ENCODE measurements at places on chromosomes 16 and 17.

DNA sequence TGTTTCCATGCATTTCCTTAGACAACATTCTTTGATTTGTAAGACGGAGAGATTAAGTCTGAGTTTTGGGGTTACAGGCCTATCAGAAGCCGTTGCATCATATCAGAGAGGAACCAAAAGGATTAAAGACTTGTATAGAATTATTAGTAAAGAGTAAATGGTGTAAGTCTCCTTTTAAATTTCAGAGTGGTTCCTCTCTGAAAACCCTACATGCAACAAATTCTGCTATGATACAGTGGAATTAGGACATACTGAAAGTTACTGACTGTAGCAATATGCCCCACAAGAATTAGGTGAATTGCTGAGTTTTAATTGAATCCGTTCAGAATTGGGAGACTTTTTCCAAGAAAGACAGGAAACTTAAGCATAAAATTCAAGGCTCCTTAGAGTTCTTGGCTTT, 221.6 kb downstream of the FTO start:
- no peak for DNase-seq

- DNase-seq, result no peak
These were observed 15.6 kb upstream of the TRIM25 start for GRCh38 chr17:56929362-56929969.

- no peak for DNase-seq
These were observed 18.7 kb downstream of the PTRH2 start for GRCh38 chr17:59688496-59688895.

DNA sequence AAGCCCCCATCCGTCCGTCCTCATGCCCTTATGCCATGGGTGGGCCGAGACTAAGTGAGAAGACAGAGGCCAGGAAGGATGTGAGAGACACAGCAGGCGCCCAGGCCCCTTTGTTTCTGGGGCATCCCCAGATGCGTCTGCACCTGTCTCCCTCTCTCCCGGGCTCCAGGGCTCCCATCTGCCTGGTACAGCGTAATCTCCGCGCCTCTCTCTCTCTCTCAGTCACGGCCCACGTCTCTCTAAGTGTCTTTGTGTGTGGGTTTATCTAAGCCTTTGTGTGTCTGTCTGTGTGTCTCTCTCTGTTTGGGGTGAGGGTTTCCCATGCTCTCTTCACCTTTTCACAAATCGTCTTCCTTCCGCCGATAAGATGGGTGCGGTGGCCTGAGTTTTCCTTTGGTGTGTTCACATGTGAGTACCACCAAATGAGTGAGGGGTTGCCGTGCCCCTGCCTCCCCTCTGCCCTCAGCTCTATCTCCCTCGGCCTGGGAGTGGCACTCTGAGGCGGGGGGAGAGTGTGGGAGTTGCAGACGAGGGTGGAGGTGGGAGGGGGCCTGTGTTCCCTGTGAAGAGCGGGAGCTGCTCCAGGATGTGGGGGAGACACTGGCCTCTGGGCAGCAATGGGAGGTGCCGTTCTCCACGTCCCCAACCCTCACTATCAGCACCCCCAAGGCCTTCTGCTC, 25.8 kb upstream of the ABCC3 start:
- no peak for DNase-seq

GRCh38 chr16:58503166-58503862, 3.4 kb downstream of the NDRG4 start:
- DNase-seq, result no peak

GRCh38 chr17:17355426-17355825, 52.3 kb downstream of the NT5M start:
- no peak for DNase-seq

- DNase-seq, result no peak
These were observed 100.2 kb downstream of the KATNIP start for GRCh38 chr16:27650073-27650701.

DNA sequence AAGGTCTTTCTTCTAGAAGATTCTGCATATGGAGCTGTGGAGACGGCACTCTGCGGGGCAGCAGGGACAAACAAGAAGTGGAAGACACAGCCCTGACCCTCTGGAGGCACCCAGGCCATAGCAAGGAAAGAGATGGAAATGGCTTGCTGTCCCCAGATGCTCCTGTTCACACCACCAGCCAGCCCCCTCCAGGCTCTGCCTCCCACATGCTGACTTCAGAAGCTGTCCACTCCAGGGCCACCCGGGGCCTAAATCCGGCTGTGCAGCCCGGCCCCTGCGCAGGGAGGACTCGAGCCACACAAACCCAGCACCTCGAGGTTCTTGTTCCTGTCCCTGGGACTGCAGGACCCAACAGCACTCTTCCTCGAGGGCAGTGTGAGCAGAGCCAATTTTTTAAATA, 16.6 kb downstream of the RBFOX3 start:
- no peak for DNase-seq

DNA sequence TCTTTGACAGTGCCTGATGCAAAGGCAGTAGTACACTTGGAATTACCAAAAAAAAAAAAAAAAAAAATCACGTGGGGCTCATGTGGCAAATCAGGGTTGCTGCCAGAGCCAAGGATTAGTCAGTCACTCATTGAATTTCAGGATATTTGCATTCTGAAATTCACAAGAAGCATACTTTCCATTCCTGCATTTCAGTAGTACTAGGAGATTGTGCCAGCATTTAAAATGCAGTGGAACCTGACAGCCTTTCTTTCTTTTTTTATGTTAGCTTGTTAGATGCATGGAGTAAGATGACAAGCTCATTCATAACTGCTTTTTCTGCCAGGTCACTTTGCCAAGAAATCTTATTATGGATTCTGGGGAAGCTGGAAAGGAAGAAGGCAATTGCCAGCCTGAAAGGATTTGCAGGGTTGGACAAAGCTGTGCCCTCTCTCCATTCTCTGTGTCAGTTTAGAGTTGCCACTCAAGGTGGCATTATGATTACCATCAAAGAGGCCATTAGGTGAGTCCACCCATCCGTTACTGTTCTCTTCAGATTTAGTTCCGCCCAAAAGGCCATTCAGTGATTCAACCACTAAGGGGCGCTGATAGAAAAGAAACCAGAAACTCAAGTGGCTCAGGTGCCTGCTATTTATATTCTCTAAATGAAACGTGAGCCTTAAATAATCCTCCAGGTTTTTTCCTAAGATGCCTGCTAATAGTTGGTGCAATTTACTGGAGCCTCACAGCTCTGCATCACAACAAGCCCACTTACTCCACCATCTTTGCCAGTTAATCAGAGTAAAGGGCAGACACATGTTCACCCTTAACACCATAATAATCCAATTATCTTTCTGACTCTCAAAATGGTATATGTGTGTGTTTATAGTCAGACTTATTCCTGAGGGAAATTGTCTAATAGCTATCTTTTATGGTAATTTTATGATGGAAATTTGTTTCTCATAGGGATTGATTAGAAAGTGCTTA, 59.0 kb downstream of the TANGO6 start:
- DNase-seq, result no peak

GRCh38 chr17:28755486-28755885, 11.7 kb downstream of the TRAF4 start:
- DNase-seq, result no peak

DNA sequence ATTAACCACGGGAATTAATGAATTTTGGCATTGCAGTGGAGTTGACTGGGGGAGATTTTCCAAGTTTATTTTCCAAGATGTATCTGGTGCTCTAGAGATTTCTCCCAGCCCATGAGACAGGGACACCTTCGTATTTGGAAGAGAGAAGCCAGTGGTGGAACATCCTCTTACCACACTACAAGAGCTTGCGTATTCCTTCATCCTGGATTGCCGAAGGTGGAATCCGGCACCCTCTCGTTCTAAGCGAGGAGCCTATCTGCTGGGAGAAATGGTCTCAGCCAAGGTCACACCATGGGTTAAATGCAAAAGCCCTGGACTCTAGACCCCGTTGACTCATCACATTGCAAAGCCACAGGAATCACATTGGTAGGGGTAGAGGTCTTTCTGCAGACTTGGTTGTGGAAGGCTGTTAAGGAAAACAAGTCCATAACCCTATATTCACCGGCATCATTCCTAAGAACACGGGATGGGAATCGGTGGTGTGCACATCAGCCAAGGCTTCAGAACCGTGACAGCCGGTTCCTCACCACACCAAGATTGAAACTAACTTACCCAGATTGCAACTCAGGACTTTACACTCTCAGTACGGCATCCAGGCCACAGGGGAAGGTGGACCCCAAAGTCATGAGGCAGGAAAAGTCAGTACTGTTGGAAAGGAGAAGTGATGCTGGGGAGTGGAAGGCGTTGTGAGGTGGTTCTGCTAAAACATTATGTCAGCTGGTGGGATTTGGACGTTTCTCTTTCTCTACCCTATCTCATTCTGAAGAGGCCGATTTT, 259.8 kb downstream of the CPPED1 start:
- DNase-seq, result no peak

DNA sequence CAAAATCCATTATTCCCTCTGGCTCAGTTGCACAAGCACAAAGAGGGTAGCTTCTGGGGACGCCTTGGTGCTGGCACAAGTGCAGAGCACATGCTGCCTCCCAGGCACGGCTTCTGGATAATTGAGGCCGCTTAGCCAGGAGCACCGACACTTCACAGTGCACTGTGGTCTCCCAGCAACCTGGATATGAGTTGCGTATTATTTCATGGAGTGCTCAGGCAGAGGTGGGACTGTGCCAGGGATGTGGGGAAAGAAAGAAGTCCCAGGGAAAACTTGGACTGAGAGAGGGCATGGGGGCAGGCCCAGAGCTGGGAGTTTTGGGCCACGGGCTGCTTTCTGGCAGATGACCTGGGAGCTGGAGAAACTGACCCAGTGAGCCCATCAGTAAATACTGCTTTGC, 37.5 kb downstream of the MPRIP start:
- DNase-seq, result no peak

GRCh38 chr16:51670527-51670926, 519.5 kb upstream of the SALL1 start:
- no peak for DNase-seq

GRCh38 chr17:30212750-30213149, 22.7 kb downstream of the SLC6A4 start:
- no peak for DNase-seq

DNA sequence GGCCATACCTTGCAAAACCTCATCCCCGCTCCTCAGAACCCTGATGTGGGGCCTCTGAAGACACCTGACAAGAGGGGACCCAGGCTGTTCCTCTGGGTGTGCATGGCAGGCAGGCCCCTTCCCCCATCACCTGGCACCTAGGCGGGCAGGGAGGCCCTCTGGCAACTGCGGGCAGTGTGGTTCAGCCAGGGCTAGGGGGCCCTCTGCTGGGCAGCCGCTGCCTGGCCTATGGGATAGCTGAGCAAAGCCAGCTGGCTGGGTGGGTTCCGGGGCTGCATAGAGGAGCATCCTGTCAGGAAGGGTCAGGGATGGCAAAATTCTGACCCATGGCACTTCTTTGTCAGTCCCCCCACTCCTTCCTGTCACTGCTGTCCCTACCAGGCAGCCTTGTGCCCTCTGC, 228.7 kb upstream of the ASIC2 start:
- DNase-seq, result no peak

DNA sequence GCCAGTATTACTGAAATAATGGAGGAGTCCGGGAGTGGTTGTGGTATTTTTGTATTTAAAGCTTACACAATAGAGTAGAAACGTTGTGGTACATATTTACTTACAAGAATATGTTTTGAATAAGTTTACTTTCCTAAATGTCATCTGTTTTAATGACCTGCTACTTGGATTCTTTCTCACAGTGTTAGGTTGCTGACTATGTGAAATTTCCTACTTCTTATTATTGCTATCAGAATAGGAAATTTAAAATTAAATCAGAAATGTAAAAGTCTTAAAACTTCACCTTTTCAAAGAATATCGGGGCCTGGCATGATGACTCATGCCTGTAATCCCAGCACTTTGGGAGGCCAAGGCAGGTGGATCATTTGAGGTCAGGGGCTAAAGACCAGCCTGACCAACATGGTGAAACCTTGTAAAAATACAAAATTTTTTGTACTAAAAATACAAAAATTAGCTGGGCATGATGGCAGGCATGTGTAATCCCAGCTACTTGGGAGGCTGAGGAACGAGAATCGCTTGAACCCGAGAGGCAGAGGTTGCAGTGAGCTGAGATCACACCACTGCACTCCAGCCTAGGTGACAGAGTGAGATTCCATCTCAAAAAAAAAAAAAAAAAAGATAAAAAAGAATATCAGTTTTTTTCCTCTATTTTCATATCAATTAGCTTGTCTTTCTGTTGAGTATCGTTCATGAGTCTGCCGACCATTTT, 77.8 kb downstream of the VMP1 start:
- no peak for DNase-seq

GRCh38 chr17:79024901-79025737, 1.1 kb downstream of the C1QTNF1 start:
- no peak for DNase-seq

- no peak for DNase-seq
These were observed 8.1 kb downstream of the BTBD17 start for GRCh38 chr17:74353446-74354060.

GRCh38 chr16:86584071-86584685, 5.8 kb downstream of the FOXL1 start:
- DNase-seq, result no peak

DNA sequence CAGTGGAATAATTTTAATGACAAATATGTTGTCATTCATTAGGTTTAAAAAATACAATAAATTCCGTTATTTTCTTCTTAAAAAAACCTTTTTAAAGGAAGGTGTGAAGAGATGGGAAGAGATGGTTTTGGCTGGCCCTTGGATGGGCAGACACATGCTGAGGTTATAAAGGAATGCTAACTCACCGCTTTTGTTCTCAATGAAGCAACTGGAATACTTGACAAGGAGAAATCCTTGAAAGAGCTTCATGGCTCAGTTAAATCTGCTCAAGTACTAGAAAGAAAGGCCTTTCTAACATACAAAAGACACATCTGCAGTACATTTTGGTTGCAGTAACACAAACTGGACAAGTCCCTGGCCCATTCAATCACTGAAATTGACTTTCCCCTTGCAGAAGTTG, 158.3 kb upstream of the KCNJ16 start:
- no peak for DNase-seq

DNA sequence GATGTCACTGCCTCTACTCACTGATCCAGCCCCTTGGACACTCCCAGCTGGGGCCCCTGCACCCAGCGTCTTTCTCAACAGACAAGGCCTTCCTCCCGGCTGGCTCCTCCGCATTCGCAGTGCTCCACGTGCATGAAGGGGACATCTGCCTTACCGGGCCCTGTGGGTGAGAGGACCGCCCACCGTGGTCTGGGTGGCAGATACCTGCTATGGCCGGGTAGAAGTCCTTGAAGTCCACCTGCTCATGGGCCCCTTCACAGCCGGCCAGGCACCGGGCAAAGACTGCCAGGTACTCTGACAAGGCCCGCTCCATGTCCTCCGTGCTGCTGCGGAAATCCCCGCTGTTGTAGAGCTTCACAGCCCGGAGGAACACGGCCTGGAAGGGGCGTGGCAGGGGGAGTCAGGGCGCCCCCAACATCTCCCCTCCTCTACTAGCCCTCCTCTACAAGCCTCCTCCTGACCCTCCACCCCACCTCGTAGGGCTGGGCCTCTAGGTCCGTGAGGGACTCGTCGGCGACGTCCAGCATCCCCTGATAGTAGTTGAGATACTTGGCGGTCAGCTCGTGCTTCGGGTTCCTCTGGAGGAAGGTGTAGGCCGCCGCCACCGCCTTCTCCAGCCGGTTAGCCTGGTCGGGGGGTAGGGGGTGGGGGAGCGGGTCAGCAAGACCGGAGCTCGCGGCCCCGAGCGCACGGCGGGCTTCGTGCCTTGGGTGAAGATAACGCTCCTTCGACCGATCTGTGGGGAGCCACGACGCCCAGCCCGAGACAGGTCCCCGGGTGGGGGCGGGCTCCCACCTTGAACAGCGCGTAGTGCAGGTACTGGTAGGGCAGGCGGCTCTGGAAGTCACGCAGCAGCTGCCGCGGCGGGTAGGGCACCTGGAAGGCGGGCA, 845 bp downstream of the P3H4 start:
- DNase-seq, result peak; percentile 22

- peak; percentile 54 for DNase-seq
These were observed 6.9 kb downstream of the PLLP start for GRCh38 chr16:57277586-57277985.

All from stimulated activated CD4-positive, alpha-beta T cell treated with anti-CD3 and anti-CD28 coated beads, Interleukin-4, amount 100 ng/mL, for 48 hours (primary cell).